ENCODE measurements at places on chromosomes 1 and 21. TPM values are rescaled to one million over a fixed set of nuclear protein-coding genes. Genes with fewer than 3 reads are reported as not detected.

GRCh38 chr1:170823120-170823519, 112.2 kb upstream of the MROH9 start:
- no peak for DNase-seq

DNA sequence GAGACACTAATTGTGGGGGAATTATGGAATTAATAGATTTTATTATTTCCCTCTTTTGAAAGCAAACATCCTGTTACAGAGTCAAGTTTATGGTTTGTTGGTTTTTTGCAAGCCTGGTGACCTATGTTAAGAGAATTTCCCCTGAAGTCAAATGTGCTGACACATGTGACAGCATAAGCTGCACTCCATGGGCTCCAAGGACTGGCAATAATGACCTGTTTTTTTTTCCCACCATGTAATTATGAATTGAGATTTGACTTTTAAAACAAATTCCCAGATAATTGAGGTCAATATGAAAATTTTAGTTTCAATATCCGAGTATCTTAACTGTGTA, 242.5 kb upstream of the SGIP1 start:
- DNase-seq: peak; percentile 18

GRCh38 chr1:178537382-178538090, 24.6 kb downstream of the TEX35 start:
- no peak for DNase-seq

DNA sequence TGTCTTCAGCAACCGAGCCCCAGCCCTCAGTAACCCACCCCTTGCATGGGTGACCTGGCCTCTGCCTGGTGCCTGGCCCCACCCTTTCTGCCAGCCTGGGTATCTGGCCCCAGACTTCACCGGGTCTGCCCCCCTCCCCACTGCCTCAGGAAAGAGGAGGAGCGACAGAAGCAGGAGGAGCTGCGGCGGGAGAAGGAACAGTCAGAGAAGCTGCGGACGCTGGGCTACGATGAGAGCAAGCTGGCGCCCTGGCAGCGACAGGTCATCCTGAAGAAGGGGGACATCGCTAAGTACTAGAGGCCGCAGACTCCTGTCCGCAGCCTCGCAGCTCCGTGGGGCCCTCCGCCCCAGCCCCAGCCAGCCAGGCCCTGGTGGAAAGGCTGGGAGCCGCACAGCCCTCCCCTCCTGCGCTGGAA, 6.1 kb downstream of the TNFRSF25 start:
- no peak for DNase-seq

GRCh38 chr1:231724876-231725647, 98.5 kb downstream of the DISC1 start:
- DNase-seq: peak; percentile 88

- DNase-seq: no peak
Measured at GRCh38 chr1:24903560-24903954, 26.5 kb downstream of the RUNX3 start.

GRCh38 chr21:42130441-42130840, 59.3 kb downstream of the UMODL1 start:
- DNase-seq: no peak

GRCh38 chr21:44537930-44538911, 1.8 kb downstream of the KRTAP10-1 start:
- DNase-seq: no peak

DNA sequence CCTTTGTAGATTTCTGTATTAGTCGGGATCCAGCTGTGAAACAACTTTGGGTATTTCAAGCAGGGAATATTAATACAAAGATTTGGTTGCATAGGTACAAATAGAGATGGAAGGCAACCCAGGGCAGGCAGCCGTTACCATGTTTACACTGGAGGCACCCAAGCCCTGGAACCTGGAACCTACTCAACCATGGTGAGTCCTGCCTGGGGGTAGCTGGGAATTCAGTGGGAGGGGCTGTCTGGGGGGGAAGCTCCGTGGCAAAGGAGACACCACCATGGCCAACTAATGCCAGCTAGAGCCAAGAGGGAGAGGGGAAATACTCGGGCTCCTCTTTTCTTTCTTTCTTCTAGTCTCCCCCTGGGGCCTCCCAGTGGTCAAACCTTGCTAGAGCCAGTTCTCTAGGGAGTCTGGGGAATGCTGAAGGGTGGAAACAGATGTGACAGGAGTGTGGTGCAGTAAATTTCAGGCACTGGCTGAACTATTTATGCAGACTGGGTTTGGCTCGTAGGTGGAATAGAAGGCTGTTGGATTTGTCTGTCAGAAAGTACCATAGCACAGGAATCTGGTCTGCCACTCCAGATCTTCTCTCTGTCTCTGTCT, 91.9 kb upstream of the CACNA1E start:
- peak; percentile 45 for DNase-seq

DNA sequence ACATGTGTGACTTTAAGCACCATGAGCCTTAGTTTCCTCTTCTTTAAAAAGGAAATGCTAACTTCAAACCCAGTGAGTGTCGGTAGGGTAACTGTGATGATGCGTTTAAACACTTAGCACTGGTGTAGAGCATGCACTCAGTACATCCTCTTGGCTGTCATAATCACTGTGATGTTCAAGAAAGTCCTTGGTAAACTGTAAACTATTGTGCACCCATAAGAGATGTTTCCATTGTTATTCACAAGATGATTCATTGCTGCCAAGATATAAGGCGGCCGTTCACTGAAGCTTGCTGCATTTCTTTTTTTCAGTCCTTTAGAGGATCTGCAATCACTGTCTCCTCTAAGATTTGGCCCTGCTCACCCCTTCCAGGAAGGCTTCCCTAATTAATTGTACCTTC, 61.8 kb upstream of the DAB1 start:
- DNase-seq: peak; percentile 34

- DNase-seq: no peak
Measured at GRCh38 chr1:242525769-242526168, 1.3 kb upstream of the PLD5 start.

GRCh38 chr21:41593051-41593759, 85.2 kb upstream of the TMPRSS2 start:
- DNase-seq: no peak

GRCh38 chr1:241527146-241527545, 5.0 kb upstream of the KMO start:
- DNase-seq: no peak

Gene USP25
- 17.9 TPM for total RNA-seq

Gene OR6N1
- total RNA-seq: not detected

Gene C8B
- not detected for total RNA-seq

Gene SH2D5
- 3.7 TPM for total RNA-seq

Gene PTAFR
- 0.24 TPM for total RNA-seq

Gene S100A3
- not detected for total RNA-seq

All from SK-MEL-5 (cell line).